ENCODE measurements at places on chromosomes 4 and X.

DNA sequence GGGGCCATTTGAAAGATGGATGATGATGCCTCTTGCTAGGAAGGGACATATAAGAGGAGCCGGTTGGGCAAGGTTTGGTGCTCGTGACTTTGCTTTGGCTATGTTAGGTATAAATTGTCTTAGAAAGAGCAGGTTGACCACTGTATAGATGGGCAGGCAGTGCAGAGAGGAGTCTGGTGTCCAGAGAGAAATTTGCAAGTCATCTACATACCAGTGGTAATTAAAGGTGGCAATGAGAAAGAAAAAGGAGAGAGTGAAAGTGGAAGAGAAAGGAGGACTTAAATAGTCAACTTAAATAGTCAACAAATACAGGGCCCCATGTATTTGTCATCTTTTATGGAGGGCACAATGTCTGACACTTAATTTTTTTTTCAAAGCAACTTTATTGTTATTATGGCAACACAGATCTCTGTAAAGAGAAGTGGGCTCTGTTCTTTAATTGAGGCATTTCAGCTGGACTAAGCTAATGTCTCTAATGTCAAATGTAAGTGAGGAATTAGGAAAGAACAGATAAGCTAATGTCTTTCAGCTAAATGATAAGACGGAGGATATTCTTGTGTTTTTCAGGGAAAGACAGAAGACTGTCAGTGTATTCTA, 75.4 kb upstream of the ANXA3 start:
- DNase-seq, result no peak

DNA sequence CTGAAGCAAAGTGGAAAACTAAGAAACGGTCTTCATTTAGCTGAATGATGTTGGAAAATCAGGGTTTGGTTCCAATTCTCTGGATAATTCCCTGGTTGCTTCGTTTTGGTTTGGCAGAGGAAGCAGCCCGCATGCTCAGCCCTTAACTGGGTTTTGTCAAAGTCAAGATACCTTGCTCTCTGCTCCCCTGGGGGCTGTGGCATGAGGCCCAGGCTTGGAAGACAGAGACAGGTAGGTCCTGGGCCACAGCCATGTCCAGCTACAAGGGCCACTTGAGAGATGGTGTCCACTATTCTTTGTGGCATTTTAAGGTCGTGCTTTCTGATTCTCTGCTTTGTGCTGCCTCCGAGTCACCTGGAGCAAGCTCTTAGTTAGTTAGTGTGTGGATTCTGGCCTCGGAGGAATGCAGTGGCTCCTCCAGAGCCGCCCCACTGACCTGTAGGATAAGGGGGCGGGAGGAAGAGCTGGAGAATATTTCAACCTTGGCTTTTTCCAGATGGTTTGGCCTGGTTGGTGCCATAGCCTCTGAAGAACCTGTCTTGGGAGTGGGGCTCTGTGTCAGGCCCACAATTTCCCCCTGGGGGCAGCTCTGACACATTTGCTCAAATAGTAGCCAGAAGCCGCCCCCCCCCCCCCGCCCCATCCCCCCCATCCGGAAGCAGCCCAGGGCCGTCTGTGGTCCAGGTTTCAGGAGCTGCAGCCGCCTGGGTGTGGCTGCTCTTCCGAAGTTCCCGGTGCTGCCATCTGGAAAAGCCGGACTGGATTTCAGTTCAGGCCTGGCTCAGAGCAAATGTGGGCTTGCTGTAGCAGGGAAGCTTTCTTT, 147.1 kb downstream of the NHS start:
- no peak for DNase-seq

GRCh38 chrX:116114999-116115398, 55.5 kb upstream of the AGTR2 start:
- DNase-seq, result no peak

DNA sequence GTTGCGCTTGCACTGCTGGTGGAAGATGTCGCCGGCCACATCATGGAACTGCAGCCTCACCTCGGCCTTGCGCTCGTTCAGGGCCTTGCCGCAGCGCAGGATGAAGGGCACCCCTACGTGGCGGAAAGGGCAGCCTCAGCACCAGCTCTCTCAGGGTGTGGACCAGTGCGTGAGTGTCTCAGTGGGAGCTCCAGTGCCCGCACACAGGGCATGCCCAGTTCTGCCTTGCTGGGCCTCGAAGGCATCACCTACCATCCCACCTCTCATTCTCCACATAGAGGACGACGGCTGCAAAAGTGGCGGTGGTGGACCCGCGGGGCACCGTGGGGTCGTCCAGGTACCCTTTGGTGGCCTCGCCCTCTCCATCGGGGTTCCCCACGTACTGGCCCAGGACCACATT, 14.0 kb downstream of the G6PD start:
- DNase-seq, result no peak

GRCh38 chr4:87498446-87498900, 30.7 kb downstream of the SPARCL1 start:
- DNase-seq, result no peak

DNA sequence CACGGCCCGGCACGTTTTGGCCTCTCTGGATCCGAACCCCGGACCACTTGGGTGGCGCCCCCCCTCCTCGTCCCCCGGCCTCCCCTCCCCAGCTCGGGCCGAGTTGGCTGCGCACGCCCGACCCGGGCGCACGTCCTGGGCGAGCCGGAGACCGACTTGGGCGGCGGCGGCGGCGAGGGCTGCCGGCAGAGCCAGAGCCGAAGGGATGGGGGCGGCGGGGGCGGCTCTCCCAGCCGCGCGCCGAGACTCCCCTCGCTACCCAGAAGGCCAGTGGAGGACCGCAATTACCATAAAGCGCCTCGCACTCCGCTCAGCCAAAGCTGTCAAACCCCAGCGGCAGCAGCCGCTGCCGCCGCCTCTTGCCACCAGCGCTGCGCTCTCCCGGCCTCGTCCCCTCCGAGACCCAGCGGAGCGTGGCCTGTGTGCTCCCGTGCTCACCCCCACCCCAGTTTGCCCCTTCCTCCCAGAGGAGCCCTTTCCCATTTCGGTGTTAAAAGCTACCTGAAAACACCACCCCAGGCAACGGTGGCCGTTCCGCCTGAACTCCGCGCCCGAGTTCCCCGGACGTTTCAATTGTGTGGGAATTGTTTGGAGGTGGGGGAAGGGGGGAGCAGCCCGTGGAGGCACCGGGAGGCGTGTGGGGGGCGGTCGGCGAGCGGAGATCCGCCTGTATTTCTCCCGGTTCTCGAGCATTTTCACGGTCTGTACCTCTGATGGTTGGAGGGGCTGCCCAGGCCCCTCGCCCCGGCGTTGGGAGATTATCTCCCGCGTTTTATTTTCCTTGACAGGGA, 701 bp upstream of the BCOR start:
- peak; percentile 58 for DNase-seq

GRCh38 chr4:109206620-109207019, 95.8 kb downstream of the COL25A1 start:
- no peak for DNase-seq

DNA sequence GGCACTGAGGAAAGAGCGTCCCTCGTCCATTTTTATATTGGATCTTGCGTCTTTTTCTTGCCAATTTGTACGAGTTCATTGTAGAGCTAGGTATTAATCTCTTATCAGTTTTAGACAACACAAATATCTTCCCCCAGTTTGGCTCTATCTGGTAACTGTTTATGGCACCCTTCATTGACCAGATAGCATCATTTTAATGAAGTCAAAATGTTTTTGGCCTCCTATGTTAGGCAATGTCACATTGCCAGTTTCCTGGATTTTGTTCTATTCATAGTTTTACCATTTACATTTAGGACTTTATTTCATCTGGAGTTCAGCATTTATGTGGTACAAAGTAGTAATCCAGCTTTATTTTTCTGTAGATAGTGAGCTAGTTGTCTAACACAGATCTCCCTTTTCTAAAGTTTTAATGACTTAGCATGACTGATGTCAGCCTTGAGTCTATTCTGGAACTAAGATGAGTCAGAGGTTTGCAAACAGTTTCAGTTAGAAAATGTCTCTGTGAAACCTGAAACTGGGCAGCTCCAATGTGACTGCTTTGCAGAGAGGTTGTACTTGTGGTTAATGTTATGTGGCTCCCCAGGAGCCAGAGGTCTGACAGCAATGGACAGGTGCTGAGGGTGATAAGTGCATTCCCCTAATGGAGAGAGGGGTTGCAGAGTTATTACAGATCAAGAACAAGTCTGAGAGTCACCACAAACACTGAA, 5.3 kb upstream of the STBD1 start:
- DNase-seq, result peak; percentile 55

- no peak for DNase-seq
Measured at GRCh38 chr4:56757261-56757746, 64.2 kb downstream of the SPINK2 start.

GRCh38 chr4:6556263-6556662, 18.7 kb upstream of the MAN2B2 start:
- DNase-seq, result no peak

DNA sequence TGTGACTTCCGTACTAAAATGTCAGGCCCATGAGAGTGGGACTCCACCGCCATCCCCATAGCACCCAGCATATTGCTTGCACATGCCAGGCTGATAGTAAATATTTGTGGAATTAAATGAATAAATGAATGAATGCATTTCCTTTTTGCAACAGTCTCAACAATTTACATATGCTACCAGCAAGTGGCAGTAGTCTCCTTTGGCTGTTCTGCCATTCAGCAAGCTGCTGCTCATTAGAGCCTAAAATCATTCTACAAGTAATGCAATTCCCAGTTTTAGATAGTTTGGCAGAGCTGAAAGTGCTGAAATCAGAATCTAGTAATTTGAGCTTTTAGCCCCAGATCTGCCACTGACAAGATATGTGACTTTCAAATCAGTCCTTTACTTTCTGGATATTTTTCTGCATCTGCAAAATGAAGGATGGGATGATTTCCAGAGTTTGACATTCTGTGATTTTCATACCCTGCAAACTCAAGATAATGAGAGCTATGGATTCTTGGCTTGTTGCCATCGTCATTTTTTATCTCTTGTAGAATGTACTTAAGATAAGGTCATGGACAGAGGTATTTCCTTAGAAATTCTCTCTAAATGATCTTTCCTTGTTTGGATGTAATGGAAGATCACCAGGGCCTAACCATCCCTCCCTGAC, 35.7 kb upstream of the INTS6L start:
- DNase-seq, result peak; percentile 17

DNA sequence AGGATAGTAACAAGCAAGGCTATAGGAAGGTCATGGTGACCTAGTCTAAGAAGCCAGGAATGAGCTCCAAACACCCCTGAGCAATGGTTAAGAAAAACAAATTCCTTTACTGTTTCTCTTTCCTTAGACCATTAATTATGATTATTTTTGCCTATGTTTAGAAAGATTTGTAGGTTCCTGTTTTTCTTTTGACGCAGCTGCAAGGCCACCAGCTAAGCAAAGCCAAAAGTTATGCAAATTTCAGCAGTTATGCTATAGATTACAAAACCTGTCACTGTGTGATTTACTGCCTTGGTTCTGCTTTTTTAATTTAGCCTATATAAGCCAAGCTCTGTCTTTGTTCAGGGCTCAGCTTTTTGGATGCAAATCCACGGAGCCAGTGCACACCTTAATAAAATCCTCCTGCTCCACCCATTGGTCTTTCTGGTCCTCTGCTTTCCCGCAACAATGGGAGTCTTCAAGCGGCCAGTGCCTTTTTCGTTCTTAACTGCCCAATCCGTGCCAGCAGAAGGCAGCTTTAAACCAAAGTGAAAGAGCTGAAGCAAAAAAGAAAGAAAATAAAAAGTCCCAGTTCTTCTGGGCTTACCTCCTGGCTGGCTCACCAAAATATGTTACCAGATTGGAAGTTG, 1.4 kb upstream of the CEP135 start:
- no peak for DNase-seq

GRCh38 chr4:3835527-3836405, 69.6 kb downstream of the ADRA2C start:
- no peak for DNase-seq

GRCh38 chrX:46408553-46409407, 136.4 kb downstream of the ZNF674 start:
- peak; percentile 87 for DNase-seq

GRCh38 chr4:14375816-14376215, 626.5 kb upstream of the CPEB2 start:
- DNase-seq, result no peak

DNA sequence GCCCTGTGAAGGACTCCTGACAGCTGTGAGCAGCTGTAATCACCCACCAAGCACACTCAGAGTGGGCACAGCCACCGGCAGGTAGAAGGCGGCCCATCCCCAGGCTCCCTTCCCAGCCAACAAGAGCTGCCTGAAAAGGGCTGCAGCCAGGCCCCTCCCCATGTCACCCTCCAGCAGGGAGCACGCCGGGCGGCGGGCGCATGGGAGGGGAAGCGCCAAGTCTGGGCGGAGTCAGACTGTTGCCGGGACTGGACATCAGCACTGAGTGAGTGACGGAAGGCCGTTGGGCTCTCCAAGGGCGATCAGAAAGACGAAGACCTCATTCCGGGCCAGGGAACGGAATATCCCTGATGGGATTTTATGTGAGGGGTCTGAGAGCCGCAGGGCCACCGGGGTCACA, 82.1 kb downstream of the PPP2R2C start:
- DNase-seq, result no peak

- no peak for DNase-seq
Measured at GRCh38 chr4:93018806-93019205, 715.0 kb downstream of the GRID2 start.

DNA sequence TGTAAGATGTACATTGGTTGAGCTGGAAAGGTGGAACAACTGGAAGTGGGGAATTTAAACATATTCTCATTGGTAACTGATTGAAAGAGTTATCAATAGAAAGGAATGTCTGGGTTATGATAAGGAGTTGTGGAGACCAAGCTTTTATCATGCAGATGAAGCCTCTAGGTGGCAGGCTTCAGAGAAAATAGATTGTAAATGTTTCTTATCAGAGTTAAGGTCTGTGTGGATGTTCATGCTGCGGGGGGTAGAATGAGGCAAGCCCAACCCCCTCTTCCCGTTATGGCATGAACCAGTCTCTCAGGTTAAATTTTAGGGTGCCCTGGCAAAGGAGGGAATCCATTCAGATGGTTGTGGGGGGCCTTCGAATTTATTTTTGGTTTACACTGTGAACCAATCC, 16.0 kb downstream of the ARSD start:
- no peak for DNase-seq

- peak; percentile 59 for DNase-seq
Measured at GRCh38 chrX:154486052-154486395, 391 bp downstream of the UBL4A start.

- no peak for DNase-seq
Measured at GRCh38 chrX:7987160-7988012, 60.2 kb upstream of the PNPLA4 start.

DNA sequence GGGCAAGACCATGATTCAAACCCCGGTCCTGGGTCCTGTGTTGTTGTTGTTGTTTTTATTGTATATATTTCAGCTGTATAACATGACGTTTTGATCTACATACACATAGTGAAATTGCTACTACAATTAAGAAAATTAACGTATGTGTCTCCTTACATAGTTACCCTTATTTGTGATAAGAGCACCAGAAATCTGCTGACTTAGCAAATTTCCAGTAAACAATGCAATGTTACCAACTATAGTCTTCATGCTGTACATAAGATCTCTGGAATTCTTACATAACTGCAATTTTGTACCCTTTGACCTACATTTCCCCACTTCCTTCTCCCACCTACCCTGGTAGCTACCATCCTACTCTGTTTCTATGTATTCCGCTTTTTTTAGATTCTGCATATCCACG, 75.8 kb upstream of the MAGEB10 start:
- no peak for DNase-seq

GRCh38 chrX:107227780-107228485, 21.5 kb downstream of the DNAAF6 start:
- no peak for DNase-seq
